ENCODE measurements at places on chromosomes 3 and 15. TPM values are rescaled to one million over a fixed set of nuclear protein-coding genes. Genes with fewer than 3 reads are reported as not detected.

Gene TKT
- total RNA-seq, result 835 TPM

Gene CLRN1
- total RNA-seq, result not detected

Gene PTX3
- total RNA-seq, result 22.1 TPM

Gene EEF1AKMT4
- 6.2 TPM for total RNA-seq

Gene CDHR4
- total RNA-seq, result not detected

Gene ULK3
- 18.6 TPM for total RNA-seq

Gene DRD3
- total RNA-seq, result not detected

Gene PRSS50
- 0.16 TPM for total RNA-seq

Gene MYO1E
- total RNA-seq, result 98.9 TPM

Gene PGBD4
- 1.0 TPM for total RNA-seq
